ENCODE measurements at places on chromosomes 1 and 21.

DNA sequence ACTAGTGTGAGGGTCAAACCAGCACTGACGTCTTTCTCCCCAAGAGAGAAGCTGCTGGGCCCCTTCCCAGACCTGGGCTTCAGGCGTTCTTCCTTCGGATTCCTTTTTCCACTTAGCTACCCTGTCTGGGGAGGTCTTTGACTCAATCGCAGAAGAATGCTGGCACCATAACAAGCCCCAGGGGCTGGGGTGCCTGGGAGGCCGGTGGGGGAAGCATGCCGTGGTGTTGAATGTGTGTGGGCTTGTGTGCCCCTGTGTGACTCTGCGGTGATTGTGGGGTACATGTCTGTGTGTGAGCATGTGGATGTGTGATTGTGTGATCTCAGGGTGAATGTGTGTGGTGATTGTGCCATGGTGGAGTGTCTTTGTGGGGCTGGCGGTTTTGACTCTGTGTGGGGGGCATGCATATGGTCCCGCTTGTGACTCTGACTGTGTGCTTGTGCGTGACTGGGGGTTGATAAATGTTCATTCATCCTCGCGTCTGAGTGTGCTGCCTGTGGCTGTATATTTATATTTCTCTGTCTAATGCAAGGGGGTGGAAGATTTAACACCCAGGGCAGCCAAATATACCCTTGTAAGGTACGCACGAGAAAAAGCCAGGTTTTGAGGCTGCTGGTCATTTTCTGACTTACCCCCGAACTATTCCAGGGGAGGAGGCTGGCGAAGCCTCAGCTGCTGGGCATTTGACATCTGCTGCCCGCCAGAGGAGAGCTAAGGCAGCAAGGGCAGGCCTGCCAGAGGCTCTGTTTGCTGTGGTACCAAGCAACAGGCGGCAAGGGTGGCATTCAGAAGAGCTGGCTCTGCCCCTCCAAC lies 1.1 kb upstream of the SYNC start:
- DNase-seq, result no peak

DNA sequence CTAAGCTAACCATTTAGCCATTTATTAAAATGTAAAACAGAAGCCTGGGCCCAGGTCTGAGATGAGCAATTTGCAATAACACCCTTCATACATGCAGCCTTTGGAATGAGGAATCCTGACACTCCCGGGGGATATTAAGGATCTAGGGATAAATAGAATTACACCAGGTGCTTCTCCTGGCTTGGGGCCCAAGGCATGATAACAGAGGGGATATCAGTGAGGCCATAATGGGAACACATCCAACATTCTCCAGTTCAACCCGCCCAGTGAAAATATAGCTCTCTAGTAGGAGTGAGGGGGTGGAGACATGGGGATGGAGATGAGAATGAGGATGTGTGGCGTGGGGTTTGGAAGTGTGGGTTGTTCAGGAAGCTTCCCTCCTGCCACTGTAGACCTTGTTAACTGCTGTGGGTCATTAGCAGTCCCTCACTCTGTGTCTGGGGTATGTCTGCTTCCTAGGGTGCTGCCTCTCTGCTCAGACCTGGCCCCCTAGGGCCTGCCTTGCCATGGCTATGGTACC lies 57.9 kb upstream of the KANK4 start:
- DNase-seq, result no peak

DNA sequence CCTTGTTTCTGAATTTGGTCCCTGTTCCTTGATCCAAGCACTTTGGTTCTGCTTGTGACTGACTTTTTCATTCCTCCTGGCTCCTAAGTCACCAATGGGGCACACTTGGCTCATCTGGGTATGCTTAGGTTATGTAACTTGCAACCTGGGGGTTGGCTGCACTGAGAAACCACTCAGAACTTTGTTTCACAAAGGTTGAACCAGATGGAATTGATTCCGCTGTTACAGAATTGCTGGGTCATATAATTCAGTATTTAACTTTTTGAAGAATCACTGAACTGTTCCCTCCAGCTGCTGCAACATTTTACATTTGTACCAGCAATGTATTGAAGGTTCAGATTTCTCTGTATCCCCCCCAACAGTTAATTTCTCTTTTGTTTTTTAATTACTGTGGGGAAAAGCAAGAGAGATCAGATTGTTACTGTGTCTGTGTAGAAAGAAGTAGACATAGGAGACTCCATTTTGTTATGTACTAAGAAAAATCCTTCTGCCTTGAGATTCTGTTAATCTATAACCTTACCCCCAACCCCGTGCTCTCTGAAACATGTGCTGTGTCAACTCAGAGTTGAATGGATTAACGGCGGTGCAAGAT lies 9.6 kb upstream of the NVL start:
- DNase-seq, result no peak

DNA sequence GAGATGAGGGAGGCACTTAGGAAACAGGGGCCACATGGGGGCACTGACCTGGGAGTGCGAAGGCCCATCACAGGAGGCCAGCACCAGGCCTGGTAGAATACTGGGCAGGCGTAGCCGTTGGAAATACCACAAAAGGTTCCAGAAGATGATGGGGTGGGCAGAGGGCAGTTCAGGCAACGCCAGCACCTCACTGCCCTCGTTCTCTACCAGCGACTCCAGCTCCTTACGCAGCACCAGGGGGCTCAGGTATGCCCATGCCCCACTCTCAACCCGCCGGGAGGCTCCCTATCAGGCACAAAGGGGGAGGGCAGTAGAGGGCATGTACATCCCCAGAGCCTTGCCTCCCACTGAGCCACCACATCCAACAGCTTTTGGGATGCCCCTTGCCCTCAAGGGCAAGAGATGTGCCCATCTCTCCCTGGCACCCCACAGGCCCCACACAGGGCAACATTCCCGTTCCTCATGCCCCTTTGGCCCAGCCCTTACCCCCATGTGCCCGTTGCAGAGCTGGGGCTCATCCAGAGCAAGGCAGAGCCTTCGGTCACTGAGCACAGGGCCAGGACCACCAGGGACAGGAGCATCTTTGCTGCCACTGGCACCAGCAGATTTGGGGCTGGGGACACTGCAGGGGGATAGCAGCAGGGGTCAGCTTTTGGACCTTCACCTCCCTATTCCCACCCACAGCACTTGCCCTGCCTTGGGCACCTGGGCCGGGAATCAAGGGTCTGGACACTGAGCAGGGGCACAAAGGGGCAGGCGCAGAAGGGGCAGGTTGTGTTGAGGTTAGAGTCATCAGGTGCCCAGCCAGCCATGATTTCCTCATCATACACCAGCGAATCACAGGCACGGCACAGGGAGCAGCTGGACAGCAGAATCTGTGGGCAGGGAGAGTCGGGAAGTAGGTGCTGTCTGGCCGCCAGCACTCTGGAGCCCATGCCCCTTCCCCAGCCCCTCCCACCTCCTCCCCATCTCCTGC lies 9.7 kb upstream of the GATAD2B start:
- no peak for DNase-seq

- no peak for DNase-seq
These were observed 1.2 kb downstream of the LORICRIN start for GRCh38 chr1:153260585-153261280.

- peak; percentile 50 for DNase-seq
These were observed 54.9 kb downstream of the KLHDC7A start for GRCh38 chr1:18535391-18536210.

DNA sequence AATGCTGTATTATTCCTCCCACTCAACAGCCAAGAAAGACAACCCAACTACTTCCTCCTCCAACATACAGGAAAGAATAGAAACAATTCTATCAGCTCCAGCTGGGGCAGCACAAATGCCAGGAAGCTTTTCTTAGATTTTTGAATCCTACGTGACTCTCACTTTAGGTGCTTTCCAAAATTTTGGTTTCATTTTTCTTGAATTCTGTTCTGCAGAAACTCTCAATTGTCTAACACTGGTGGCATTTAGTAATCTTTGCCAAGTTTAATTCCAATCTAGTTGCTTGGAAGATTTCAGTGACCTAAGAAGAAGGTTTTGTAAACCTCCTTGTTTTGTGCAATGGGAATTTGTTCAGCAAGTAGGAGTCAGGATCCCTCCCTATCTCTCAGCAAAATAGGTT lies 37.1 kb upstream of the DOCK7 start:
- no peak for DNase-seq

GRCh38 chr1:58430421-58431275 lies 115.9 kb downstream of the OMA1 start:
- DNase-seq, result no peak

DNA sequence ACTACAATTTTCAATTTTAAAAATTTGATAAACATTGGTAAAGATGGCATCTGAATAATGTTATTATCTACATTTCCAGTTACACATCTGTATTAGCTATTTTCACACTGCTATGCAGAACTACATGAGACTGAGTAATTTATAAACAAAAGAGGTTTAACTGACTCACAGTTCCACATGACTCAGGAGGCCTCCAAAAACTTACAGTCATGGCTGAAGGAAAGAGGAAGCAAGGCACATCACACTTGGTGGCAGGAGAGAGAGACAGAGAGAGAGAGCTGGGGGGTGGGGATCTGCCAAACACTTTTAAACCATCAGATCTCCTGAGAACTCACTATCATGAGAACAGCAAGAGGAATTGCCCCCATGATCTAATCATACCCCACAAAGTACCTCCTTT lies 850.0 kb downstream of the LTN1 start:
- no peak for DNase-seq

- no peak for DNase-seq
These were observed 7.4 kb downstream of the COP1 start for GRCh38 chr1:176199707-176200106.

GRCh38 chr1:62437273-62437940 lies 558 bp downstream of the USP1 start:
- DNase-seq, result no peak

DNA sequence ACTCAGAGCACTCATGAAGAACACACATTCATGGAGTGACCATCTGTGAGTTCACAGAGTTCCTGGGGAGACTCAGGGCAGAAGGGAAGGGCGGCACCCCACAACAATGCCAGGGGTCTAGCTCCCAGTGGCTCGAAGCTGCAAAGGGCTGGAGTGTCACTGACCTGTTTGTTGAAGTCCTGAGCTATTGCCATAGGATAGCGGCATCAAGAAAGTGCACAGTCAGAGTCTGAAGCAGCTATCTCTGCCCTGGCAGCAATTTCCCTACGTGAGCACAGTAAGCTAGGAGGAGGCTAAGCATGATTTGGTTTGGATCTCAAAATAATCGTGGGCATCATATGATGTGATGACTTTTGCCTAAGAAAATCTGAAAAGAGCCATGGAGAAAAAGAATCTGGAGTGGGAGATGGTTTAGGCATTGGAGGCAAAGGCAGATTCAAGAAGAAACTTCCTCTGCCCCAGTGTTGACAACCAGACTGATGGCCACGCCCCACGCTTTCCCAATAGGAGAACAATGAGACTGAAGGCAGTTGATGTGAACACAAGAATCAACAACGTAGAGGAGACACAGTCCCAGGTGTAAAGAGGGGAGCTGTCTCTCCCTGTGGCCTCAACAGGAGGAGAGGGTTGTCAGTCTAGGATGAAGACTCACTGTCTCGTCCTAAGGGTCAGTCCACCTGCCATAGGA lies 100.0 kb upstream of the SLC25A33 start:
- DNase-seq, result no peak

Data from NCI-H187 treated with DMSO at 0.1 percent for 48 hours (cell line).